Activated CD8-positive, alpha-beta memory T cell treated with anti-CD3 and anti-CD28 coated beads for 1 hour (primary cell): ENCODE measurements at places on chromosomes 3 and 15.

DNA sequence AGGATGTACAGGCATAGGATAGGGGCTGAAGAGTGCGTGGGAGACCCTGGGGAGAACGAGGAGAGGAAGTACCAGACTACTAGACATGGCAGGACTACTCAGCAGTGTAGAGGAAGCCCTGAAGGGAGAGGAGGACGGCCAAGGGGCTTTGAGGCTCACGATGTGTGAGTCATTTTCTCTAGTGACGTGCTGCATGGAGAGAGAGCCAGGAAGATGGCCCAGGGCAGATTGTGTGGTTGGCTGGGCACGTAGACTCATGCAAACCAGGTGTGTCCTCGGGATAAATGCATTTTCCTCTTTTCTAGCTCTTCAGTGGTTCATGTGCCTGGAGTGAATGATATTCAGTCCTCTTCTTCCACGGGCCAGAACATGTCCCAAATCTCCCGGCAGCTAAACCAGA lies 115.0 kb upstream of the ABHD17C start:
- no peak for DNase-seq

GRCh38 chr3:12308517-12308916 lies 19.6 kb downstream of the PPARG start:
- DNase-seq, result no peak

- DNase-seq, result no peak
Measured at GRCh38 chr3:86954226-86954625, 36.7 kb downstream of the VGLL3 start.

DNA sequence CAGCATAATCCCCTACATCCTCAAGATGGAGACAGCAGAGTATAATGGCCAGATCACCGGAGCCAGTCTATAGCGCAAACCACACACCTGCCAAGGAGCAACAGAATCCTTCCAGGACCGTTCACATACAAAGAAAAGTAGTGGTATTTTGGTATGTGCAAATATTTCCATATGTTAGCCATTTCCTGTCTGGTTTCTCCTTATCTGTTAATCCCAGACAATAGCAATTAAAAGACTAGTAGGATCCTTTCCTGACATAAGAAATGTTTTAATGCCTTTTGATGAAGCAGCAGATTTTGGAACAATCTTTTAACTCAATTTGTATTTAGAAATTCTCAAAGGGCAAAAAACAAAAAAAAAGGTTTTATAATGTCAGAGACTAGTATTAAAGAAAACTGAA lies 22.2 kb downstream of the MRPS25 start:
- no peak for DNase-seq

DNA sequence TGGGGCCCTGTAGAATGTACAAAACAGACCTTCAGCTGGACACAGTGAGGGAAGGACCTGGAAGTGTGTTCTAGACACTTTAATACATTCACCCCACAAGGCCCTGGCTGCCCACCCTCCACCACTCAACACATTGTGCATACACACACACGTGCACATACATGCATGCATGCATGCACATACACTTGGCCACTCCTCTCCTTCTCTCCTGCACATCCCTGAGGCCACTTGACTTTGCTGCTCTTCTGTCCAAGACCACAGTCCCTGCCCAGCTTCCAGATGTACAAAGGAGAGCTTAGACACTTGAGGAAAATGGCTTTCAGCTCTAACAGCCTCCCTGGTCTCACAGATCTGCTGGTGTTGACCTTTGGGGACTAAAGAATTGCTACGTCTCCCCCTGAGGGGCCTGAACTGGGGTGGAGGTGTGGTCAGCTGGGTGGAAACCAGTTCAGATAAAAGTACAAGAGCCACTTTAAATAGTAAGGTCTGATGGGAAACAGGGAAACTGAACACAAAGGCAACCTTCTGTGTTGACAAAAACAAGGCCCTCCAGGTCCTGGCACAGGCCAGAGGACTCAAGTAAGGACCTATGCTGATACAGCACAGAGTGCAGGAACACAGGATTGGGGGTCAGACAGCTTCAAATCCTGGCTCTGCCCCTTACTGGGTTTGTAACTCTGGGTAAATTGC lies 24.8 kb upstream of the NOX5 start:
- no peak for DNase-seq

GRCh38 chr3:39101022-39101689 lies 6.3 kb downstream of the GORASP1 start:
- peak; percentile 19 for DNase-seq

- no peak for DNase-seq
Measured at GRCh38 chr3:138202945-138203701, 16.0 kb downstream of the ARMC8 start.

DNA sequence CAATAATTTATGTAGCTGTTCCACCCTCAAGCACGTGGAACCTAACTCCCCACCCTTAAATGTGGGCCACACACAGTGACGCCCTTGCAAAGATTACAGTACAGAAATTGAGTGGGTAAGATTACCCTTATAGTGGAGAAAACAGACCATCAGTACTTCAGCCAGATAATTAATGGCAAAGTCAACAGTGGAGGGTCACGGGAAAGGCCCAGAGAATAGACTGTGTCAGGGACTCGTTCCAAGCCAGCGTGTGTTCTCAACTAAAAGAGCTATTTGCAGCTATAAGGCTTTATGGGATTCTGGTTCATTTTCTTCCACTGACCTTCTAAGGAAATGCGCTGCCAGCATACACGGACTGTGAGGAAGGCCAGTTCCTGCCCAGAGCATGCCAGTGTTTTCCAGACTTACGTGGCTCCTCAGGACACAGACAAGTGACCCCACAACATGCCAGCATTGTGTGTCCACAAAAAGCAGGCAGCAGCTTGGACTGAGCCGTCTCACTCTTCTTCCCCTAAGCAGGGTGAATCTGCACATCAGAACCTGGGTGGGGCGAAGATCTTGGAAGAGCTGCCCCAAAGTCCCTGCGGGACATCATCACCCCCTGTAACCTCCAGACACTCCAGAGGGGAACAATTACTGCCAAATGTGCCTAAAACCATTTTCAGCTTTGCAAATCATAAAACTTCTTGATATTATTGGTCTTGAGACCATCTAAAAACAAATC lies 428.5 kb downstream of the OCA2 start:
- no peak for DNase-seq

DNA sequence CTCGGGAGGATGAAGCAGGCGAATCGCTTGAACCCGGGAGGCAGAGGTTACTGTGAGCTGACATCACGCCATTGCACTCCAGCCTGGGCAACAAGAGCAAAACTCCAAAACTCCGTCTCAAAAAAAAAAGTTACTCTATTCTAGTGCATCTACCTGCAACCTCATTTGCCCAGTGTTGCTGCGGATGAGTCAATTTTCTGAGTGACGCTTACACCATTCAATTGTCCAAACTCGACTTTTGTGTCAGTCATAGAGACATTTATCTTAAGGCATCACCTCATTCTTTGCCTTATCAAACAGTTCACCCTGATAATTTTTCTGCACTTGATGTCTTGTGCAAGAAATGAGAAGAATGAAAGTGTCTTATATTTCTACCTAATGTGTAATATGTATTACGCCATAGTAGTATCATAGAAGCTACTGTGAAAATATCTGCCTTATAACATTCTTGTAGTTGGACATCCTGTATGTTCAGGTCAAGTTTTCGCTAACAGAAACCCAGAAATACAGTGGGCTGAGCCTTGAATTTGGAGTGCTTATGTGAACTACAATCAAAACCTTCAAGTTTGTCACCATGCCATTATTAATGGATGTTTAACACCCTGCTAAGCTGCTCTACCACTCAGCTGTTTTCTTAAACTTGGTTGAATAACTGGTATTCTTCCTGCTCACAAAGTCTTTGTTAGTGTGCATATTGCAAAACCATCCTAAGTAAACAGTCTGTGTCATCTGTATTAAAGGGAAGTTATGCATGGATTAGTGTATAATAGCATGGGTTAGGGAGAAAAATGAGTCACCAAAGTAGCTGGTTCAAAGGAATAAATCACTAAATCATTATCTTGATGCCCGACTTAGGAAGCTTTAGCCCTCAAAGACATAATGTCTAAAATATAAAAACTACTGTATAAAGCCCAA lies 531.0 kb upstream of the NR2F2 start:
- no peak for DNase-seq

DNA sequence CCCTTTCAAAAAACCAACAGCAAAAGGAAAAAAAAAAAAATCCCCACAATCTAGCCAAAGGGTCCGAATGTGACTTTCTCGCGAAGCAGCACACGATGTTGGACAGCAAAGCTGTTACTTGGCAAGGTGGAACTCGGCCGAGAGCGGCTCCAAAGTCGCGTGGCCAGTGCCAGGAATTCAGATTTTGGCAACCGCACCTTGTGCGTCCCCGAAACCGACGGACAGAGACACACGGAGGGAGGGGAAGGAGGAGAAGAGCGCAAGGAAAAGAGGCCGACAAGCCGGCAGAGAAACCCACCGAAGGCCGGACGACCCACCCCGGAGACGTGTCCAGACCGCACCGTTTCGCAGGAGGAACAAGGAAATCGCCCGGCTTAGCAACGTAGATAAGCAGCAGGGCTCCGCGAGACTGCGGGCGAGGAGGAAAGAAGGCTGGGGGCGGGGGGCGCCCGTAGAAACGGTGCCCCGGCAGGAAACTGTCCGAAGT lies 517.3 kb downstream of the MECOM start:
- no peak for DNase-seq

DNA sequence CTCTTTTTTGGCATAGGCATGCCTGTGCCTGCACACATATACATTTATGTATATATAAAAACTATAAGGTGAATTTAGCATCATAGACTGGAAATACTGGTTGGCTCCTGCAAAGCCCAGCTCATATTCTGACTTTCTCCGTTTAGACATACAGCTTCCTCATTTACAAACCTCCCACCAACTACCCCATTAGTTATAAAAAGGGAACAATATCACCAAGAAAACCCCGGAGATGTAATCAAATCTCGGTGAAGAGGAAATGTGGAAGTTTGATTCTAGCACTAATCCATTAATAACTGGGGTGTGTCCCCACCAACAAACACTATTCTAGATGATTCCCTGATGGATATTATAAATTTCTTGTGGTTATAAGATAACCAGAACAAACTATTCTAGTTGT lies 517.7 kb upstream of the TBL1XR1 start:
- no peak for DNase-seq

DNA sequence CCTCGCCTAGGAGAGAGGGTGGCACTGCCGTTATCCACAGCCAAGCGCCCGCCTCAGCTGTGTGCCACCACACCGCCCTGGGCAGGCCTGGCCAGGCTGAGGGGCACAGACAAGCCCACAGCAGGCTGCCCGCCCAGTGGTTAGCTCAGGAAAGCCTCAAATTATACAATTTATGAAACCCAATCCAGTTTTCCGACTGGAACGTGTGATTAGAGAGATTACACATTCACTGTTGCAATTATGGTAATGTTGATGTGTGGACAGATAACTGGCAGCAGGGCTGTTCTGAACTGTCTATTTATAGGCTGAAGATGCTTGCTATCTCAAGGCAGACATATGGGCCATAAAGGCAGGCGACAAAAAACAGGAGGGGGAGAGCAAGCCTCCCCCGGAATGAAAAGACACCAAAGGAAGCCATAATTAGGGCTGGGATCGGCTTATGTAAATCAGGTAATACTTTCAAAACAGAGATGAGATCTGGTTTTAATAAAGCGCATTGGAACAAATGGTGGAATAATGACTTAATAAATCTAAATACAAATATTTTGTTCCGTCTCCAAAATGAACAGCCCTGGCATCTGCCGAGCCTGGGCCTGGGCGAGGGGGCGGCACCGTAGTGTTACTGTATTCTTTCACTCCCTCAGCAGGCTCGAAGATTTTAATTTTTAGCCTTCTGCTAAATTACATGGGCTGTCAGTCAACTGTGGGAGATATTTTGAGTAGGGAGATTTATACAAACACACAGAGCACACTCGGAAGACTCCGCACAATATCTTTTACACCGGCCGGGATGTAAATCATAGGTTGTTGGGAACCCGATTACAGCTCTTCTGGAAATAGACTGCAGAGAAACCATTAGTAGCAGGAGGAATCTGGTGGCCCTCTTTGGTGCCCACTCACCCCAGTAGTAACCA lies 103.1 kb upstream of the TLE3 start:
- DNase-seq, result no peak

DNA sequence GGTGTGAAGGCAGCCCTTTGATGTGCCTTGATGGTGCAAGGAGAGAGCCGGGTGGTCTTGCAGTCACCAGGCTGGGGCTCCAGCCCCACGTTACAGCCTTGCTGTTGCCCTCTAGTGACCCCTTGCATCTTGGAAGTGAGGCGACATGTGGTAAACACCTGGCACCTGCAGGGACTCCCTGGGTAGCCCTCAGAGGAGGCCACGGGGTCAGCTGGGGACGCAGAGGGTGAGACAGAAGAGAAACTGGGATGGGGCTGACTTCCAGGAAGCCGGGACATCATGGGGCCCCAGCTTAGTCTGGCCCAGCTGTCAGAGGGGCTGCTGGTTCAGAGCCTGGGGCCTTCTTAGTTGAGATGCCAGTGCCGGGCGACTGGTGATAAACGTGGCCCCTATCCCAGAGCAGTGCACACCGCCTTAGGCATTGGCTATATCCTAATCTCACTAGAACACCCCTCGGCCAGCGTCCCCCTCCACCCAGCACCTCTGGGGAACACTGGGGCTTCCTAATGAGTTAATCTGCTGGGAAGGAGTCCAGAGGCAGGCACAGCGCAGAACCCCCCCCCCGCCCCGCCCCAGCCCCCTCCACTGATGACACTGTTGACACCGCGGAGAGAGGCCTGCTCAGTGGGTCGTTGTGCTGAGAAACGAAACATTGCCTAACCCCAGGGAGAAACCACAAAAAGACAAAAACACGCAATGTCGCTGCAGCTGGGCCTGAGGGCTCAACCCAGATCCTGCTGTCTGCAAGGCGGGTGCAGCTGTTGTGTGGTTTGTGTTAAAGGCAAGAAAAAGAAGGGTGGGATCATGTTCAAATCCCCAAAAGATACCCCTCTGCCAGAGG lies 60.5 kb upstream of the KLF13 start:
- DNase-seq, result peak; percentile 20

DNA sequence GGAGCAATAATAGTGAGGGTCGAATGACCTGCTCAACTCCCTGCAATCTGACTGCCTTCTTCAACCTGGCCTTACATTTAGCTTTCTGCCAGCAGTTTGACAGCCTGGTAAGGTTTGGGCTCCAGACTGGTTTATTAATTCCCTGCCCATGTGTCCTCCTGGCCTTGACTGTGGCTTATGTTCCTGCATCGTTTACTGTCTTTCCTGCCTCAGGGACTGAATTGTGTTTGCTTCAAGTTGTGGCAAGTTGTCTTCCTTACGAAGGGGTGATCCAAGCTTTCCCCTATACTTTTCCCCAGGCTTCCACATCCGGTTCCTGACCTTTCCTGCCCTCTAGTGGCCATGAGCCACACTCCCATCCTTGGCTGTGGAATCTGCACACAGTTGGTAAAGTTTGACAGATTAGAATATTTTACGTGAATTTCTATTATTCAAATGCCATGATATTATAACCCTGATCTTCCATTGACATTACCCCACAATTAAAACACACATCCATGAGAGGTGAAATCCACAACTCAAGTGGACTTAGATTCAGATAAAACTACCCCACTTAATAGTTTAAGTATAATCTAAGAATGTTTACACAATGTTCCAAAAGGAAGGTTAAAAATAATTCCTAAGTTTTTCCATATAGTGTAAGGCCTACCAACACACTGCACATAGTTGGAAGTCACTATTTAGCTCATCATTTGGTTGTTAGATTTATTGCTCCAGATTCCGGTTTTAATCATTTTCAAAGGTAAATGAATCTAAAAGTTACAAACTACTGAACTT lies 95.7 kb downstream of the NEDD4 start:
- no peak for DNase-seq

GRCh38 chr3:34183114-34183513 lies 384.7 kb downstream of the PDCD6IP start:
- no peak for DNase-seq

- no peak for DNase-seq
Measured at GRCh38 chr15:47301481-47301880, 415.8 kb upstream of the SEMA6D start.
